G401 (cell line): ENCODE measurements at places on chromosomes 1 and 21. TPM values are rescaled to one million over a fixed set of nuclear protein-coding genes. Genes with fewer than 3 reads are reported as not detected.

The STUM gene
- total RNA-seq, result not detected in 2 replicates

The NBPF6 gene
- total RNA-seq, result not detected in 2 replicates

The ELF3 gene
- total RNA-seq, result 3.4 and 3.8 TPM in 2 replicates

The OR2L5 gene
- not detected in 2 replicates for total RNA-seq

The S100A3 gene
- 0.37 and 4.3 TPM in 2 replicates for total RNA-seq

The SPRR4 gene
- not detected in 2 replicates for total RNA-seq

The LRRC71 gene
- total RNA-seq, result not detected in 2 replicates

The NPHS2 gene
- not detected in 2 replicates for total RNA-seq

The DISC1 gene
- total RNA-seq, result 3.1 and 6.1 TPM in 2 replicates

The GBP3 gene
- total RNA-seq, result not detected in 2 replicates

The REG4 gene
- total RNA-seq, result not detected in 2 replicates

The GPR37L1 gene
- not detected in 2 replicates for total RNA-seq

The ERG gene
- total RNA-seq, result not detected in 2 replicates
